Astrocyte of the spinal cord (primary cell): ENCODE measurements at places on chromosomes 13 and 19.

GRCh38 chr19:38719761-38720558, 24.3 kb downstream of the CAPN12 start:
- peak; percentile 78 for DNase-seq

- no peak for DNase-seq
These were observed 471.0 kb downstream of the TBC1D4 start for GRCh38 chr13:75010941-75011340.

GRCh38 chr13:108315991-108316390, 46.5 kb downstream of the TNFSF13B start:
- DNase-seq: no peak

DNA sequence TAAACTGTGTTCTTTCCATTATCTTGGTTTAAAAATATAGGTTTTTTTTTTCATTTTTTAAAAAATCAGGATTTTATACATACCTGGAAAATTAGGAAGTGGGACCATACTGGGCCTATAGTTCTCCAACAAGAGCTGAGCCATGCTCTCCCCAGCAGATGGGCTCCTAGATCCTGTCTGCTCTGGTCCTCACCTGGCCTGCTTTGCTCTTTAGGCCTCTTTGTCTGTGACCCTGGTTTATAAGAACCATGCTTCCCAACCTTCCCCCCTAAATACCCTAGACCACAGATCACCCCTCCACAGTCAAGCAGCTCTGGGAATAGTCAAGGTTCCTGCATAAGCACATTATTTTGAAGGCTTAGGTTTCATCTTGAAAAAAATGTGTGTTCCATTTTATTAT, 185.0 kb upstream of the TSHZ3 start:
- no peak for DNase-seq
